ENCODE measurements at places on chromosomes 4 and X. TPM values are rescaled to one million over a fixed set of nuclear protein-coding genes. Genes with fewer than 3 reads are reported as not detected.

- DNase-seq = no peak
Measured at GRCh38 chr4:17997129-17997528, 24.4 kb downstream of the LCORL start.

DNA sequence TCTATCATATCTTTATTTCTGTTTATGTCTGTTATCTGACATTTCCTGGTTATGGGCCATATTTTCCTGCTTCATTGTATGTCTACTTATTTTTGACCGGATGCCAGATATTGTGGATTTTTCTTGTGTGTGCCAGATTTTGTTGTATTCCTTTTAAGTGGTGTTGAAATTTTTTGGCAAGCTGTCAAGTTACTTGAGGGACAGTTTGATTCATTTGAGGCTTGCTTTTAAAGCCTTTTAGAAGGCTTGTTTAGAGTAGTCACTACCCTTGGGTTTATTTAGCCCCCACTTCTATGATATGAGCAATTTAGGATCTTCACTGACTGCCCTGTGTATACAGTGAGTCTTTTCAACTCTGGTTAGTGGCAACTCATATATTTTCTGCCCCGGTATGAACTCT lies 29.2 kb upstream of the NPY2R start:
- DNase-seq = no peak

- no peak for DNase-seq
Measured at GRCh38 chr4:41880840-41881831, 54.1 kb upstream of the TMEM33 start.

DNA sequence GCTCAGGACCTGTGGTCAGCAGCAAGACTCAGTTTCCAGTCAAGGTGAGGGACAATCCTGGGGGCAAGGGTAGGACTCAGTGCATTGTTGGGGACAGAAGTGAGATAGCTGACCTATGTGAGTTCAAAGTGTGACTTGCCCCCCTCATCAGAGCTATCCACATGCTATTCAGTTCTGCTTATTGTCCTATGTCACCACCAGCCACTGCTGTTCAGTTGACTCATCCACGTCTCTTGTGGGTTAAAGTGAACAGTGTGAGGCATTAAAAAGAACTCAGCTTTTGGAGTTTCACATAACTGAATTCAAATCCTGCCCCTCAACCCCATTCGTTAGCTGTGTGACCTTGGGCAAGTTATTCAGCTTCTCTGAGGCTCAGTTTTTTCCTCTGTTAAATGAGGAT lies 4.4 kb upstream of the APLN start:
- DNase-seq = no peak

DNA sequence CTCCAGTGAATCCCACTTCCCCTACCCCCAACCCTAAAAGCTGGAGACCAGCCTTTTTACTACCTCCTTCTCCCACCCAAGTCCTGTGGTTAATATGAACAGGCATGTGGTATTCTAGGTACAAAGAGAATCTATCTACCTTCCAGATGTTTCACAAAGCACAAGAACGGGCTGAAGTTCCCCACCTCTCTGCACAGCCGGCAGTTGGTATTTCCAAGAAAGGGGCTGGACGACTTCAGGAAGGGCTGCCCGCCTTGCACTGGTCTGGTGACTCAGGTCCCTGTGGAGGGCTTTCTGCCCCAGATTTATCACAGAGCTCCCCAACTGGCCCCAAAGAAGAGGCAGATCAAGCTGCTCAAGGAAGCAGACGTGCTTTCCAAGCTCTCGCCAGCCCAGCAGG lies 4.5 kb downstream of the FAM47E start:
- DNase-seq = no peak

DNA sequence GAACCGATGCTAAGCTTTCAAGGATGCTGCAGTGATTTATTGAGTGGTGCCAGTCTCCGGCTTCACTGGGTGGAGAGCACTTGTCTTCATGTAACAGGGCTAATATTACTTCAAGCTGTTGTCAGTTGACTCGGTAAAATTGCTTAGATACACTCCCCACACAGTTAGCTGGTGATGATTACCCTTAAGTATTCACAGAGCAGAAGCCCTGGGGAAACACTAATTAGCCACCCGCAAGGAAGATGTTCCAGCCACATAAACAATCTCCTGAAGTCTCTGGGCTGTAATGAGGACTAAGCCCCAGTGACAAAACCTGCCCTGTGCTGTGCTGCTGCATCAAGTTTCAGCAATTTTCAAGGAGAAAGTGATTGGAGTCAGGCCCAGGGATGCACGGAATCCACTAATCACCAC lies 37.3 kb upstream of the GK2 start:
- no peak for DNase-seq

GRCh38 chrX:31331015-31331414 lies 259.2 kb upstream of the FTHL17 start:
- DNase-seq = no peak

DNA sequence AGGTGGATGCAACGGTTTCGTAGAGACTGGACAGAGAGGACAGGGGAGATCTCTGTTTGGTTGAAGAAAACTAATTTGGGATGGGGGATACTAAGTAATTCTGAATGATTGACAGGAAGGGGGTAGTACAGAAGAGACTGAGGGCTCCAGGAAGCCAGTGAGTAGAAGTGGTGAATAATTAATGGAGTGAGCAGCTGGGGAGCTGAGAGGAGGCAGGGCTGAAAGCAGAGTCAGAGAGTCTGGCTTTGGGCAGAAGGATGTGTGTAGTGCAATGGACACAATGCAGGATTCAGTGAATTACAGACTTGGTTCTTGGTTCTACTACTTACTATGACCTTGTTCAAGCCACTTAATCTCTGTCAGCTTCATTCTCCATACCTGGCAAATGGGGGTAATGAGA lies 161.7 kb downstream of the RBMX2 start:
- DNase-seq = no peak

- DNase-seq = no peak
Measured at GRCh38 chr4:8033829-8034528, 94.3 kb upstream of the AFAP1 start.

DNA sequence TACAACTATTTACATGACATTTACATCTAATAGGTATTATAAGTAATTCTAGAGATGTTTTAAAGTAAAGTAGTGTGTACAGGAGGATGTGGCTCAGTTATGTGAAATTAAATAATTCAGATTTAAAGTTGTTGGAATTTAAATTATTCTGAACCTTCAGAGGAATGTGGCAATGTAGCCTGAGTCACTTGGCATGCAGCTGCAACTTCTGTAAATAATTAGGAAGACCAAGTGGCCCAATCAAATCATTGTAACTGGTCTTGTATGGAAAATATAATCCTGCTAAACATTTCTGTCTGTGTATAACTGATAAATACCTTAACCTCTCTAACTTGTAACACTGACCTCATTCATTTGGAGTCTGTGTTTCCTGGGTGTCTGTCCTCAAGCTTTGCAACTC lies 828.9 kb downstream of the GLUD2 start:
- no peak for DNase-seq

DNA sequence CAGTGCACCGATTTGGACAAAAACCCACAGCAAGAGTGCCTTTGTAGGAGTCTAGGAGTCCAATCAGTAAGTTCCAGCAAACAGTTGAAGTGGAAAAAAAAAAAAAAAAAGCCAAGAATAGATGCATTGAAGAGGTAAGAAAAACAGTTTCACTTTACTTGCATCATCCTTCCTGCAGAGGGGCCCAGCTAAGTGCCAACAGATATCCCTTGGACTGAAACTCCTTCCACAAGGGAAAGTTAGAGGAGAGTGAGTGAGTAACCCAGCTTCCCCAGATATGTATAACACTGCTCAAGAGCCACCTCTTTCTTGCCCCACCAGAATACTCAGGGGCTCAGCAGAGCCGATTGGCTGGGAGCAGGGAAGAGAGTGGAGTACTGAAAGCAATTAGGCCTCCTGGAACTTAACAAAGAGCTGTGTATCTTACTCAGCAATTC lies 617.7 kb upstream of the SMIM31 start:
- DNase-seq = no peak

- DNase-seq = no peak
Measured at GRCh38 chr4:112448306-112449132, 67.5 kb downstream of the NEUROG2 start.

GRCh38 chr4:83240379-83240875 lies 44.2 kb downstream of the COQ2 start:
- DNase-seq = no peak

- no peak for DNase-seq
Measured at GRCh38 chrX:136866337-136867095, 14.0 kb downstream of the RBMX start.

DNA sequence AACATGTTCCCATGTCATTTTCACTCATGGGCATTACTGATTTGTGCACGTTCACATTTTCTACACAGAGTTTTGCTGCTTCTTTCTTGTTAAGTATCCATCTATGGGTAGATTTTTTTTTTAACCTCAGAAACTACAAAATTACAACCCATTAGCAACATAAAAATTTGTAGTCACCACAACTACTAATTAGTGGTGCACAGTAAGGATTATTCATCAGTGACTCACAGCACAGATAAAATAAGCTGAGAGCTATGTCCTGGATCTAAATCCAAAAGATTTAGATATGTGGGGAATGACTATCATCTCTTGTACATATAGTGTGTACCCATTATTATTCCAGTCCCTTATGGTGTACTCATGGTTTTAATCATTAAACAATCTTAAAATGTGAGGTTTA lies 19.7 kb upstream of the AMELX start:
- no peak for DNase-seq

DNA sequence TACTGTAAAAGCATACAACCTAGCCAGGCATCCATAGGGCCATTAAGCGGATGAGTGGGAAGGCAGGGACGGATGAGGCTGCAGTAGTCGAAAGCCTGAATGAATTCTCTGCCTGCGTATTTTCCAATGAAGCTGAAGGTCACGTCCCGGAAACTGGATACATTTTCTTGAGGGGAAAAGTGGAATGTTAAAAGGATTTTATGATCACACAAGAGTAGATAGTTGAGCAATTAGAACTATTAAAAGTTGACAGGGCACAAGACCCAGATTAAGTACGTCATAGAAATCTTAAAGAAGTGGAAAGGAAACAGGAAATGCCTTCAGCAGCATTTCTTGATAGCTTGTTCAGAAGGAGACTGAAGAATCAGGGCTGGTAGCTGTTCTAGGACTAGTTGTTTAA lies 98.3 kb upstream of the CXXC4 start:
- no peak for DNase-seq

XPNPEP2 gene
- total RNA-seq = 4.4 TPM

RRH gene
- total RNA-seq = 0.30 TPM

IQCM gene
- 0.48 TPM for total RNA-seq

NUDT6 gene
- 29.4 TPM for total RNA-seq

PNMA6A gene
- total RNA-seq = 2.3 TPM

SLC38A5 gene
- 1.8 TPM for total RNA-seq

ADGRL3 gene
- total RNA-seq = 71.1 TPM

EMCN gene
- total RNA-seq = 60.3 TPM
